ENCODE measurements at places on chromosomes 5 and 9. TPM values are rescaled to one million over a fixed set of nuclear protein-coding genes. Genes with fewer than 3 reads are reported as not detected.

The RCL1 gene
- 33.8 TPM for total RNA-seq

The PCDHGB6 gene
- 5.3 TPM for total RNA-seq

The SLC22A5 gene
- 20.6 TPM for total RNA-seq

The IFNA5 gene
- total RNA-seq: not detected

The SPATA31C1 gene
- total RNA-seq: not detected

The KIF20A gene
- total RNA-seq: not detected

The PHYHD1 gene
- total RNA-seq: 13.6 TPM

The SAXO1 gene
- total RNA-seq: not detected

The PHF19 gene
- total RNA-seq: 13.7 TPM

The SWI5 gene
- total RNA-seq: 16.0 TPM

The AFF4 gene
- total RNA-seq: 87.5 TPM

The PDGFRB gene
- 201 TPM for total RNA-seq

The PCDHGA10 gene
- total RNA-seq: 4.2 TPM

The PTPDC1 gene
- total RNA-seq: 13.6 TPM

The TAF11L2 gene
- total RNA-seq: not detected

The SGCD gene
- 3.9 TPM for total RNA-seq

The RNF183 gene
- not detected for total RNA-seq

The LRRC19 gene
- total RNA-seq: not detected

The MEGF9 gene
- total RNA-seq: 24.5 TPM

The TAF11L9 gene
- total RNA-seq: not detected

The TEK gene
- 16.3 TPM for total RNA-seq

The IFNB1 gene
- total RNA-seq: not detected

The DNAI1 gene
- total RNA-seq: not detected

The OR1K1 gene
- total RNA-seq: not detected

The ARID3C gene
- not detected for total RNA-seq

The PLPPR1 gene
- not detected for total RNA-seq

The IRX2 gene
- 0.45 TPM for total RNA-seq

The ELOVL7 gene
- total RNA-seq: 5.6 TPM

The LHX3 gene
- not detected for total RNA-seq

The SLC6A18 gene
- total RNA-seq: not detected

The TMEM252 gene
- total RNA-seq: not detected

The WNK2 gene
- 1.1 TPM for total RNA-seq

The ADGRV1 gene
- 0.16 TPM for total RNA-seq

The DDX4 gene
- total RNA-seq: not detected

The PRR7 gene
- total RNA-seq: 1.00 TPM

The LHX2 gene
- total RNA-seq: 0.80 TPM

The TMEM174 gene
- total RNA-seq: not detected

The IL4 gene
- not detected for total RNA-seq

The NR2F1-AS1 gene
- 23.2 TPM for total RNA-seq

The SPACA9 gene
- total RNA-seq: 3.9 TPM

The NSD1 gene
- total RNA-seq: 74.6 TPM

The SLC22A4 gene
- 5.4 TPM for total RNA-seq

The IFNA13 gene
- total RNA-seq: not detected

The RMRP gene
- 19,106 TPM for total RNA-seq
